Stimulated activated CD4-positive, alpha-beta T cell treated with anti-CD3 and anti-CD28 coated beads, Interleukin-1b, Interleukin-23, amount 100 ng/mL, for 1 hour (primary cell): ENCODE measurements at places on chromosomes 5 and 9.

GRCh38 chr5:131679911-131680310 is 44.9 kb upstream of the RAPGEF6 start:
- DNase-seq, result no peak

GRCh38 chr5:176180339-176180738 is 57.9 kb upstream of the SIMC1 start:
- no peak for DNase-seq

DNA sequence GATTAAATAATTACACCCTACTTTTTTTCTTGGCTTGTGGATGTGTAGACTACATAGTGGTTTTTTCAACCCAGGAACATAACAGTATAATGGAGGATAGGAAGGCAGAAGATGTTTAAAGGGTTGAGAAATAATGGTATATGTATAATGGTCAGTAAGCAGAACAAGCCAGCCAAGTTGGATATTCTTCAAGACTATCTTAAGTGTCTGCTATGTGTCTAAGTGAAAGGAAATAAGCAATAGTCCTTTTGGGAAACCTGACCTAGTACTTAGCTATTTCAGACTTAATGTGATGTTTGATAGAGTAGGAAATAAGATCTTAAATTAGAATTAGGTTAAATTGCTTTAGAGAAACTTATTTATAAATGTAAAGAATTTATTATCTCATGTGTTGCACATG is 85.7 kb downstream of the PTPDC1 start:
- DNase-seq, result no peak

DNA sequence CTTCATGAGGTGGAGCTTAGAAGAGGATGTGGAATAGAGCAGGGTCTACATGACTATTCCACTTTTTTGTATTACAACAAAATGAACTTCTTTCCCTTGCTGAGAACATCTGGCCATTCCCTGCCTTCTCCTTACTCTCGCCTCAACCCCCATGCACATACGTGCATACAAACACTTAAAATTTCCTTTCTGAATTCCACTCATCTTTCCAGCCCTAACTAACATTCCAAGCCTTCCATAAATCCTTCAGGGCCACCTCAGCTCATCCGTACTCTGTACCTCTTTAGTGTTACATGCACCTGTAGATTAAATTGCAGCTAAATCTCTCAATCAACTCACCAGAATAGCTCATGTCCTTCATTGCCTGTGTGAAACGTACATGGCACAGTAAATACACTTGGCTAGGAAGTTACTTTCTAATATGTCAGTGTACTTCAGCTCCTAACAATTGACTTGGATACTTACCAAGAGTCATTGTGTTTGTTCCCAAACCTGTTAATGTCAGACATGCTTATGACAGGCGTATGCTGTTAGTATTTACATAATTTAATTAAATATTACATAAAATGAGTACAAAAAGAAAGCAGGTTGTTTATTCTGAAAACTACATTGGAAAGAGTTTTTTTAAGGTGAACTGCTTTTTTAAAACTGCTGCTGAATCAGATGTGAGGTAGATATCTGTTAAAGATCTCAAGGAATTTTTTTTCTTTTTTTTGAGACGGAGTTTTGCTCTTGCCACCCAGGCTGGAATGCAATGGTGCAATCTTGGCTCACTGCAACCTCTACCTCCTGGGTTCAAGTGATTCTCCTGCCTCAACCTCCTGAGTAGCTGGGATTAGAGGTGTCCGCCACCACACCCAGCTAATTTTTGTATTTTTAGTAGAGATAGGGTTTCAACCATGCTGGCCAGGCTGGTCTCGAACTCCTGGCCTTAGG is 55.7 kb downstream of the GLIS3 start:
- DNase-seq, result no peak

DNA sequence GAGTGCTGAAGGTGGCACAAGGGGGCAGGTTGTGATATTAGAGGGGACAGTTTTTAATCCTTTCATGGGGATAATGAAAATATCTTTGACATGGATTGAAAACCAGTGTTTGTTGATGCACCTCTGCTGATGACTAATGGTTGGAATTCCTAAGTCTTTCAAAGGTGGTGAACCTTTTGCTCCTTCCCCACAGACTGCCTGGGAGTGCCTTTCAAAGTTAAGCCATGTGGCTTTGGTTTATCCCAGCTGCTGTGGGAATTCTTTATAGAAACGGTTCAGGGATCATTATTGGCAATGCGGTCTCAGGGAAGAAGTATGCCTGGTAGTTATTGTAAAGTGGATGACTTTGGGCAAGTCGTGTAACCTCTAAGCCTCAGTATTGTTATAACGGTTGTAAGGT is 45.7 kb downstream of the PIP5K1B start:
- no peak for DNase-seq

DNA sequence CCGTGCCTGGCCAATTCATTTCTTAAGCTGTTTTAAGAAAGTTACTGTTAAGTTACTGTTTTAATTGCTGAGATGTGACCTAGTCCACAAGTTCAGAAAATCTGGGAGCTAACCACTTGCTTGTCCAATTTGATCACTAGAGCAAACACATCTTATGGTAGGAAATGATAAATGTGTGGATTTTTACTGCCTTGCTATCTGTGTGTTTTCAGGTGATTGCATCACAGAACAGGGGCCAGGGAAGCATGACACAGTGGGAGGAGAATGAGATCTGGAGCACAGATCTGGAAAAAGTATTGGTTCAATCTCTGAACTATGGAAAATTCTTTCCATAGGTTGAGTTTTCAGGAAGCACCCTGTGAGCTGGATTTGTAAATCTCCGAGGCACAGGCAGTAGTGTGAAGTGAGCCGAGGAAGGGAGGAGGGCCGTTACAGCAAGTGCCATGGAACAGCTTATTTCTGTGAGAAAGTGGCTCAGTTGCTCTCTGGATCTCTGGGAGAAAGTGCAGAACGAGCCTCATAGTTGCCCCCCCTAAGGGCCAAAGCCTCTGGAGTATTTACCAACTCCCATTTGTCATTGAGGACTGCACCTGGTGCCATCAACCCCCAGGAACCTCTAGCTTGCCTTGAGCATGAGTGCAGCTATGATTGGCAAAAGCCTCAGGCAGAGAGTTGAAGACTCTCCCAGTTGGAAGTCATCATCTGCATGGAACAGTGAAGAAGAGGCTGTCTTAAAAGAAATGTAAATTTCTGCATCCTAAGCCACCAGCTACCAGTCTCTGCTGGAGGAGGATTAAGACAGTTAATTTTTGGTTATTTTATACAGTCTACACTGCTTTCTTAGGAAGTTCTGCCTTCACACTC is 161.8 kb upstream of the CLINT1 start:
- DNase-seq, result no peak

DNA sequence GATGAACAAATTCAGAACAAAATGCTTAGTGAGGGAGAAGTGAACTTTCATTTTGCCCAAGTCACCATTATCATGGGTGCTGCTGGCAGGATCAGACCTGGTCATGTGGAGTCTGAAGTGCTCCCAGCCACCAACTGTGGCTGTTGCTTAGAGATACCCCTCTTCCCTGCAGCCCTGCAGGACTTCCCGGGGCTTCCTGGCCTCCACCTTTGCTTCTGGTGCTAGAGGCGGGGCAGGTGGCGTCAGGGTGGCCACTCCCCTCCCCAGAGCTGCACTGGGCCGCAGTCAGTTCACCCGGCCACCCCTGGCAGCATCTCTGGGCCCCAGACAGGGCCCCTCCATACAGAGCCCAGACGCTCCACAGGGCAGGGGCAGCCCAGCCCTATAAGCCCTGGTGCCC is 30.0 kb upstream of the SLC12A7 start:
- no peak for DNase-seq

DNA sequence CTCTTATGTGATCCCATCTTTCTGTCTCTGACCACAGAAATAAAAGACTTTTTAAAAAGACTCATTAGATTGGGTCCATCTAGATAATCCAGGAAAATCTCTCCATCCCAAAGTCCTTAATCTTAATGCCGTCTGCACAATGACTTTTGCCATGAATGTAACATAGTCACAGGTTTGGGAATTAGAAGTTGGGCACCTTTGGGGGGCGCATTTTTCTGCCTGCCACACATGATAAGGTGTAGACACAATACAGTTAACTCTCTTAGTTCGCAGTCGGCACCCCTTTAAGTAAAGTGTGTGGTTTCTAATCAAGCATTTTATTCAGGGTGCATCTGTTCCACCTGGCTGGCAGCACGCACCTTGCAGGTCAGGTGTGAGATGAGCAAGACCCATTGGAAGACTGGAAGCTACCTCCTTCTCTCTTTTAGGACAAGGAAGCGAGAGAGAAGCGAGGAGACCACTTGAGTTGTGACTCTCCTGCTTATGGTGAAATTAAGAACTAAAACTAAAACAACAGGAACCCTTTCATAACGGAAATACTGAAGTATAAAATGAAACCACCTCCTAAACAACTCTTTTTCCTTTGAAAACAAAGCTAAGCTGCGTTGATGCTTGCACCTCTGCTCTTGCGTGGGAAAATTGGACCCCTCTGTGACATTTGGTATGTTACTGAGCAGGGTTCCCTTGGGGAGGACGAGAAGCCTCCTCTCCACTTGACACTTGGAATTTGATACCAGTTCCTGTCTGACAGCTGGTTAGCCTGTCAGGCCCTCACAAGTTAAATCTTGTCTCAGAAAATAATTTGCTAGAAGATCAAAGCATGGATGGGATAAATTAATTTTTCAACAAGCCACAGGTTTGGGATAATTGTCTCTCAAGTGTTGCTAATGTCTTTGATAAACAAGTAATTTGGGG is 304.6 kb upstream of the DMRT1 start:
- no peak for DNase-seq
